ENCODE measurements at places on chromosomes 5 and 9.

GRCh38 chr9:92737216-92737606, 27.4 kb downstream of the BICD2 start:
- DNase-seq: no peak

- DNase-seq: no peak
These were observed 11.4 kb upstream of the BASP1 start for GRCh38 chr5:17206021-17206420.

- no peak for DNase-seq
These were observed 7.0 kb downstream of the PDCL start for GRCh38 chr9:122821278-122821943.

DNA sequence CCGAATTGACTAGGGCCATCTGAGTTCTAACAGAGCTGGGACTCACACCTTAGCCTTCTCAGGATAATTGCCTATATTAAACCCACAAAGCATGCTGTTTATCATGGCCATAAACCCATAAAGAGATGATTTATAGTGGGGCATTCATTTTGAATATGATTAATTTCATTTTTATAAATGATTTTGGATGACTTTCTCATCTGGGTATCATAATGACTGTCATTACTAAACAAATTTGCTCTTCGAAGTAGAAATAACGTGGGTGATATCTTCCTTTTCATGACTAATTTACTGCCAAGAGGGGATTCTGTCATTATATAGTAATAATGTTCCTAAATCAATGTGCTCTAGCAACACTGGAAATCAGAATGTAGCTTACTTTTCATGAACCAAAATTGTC, 498.2 kb downstream of the CDH12 start:
- DNase-seq: no peak

DNA sequence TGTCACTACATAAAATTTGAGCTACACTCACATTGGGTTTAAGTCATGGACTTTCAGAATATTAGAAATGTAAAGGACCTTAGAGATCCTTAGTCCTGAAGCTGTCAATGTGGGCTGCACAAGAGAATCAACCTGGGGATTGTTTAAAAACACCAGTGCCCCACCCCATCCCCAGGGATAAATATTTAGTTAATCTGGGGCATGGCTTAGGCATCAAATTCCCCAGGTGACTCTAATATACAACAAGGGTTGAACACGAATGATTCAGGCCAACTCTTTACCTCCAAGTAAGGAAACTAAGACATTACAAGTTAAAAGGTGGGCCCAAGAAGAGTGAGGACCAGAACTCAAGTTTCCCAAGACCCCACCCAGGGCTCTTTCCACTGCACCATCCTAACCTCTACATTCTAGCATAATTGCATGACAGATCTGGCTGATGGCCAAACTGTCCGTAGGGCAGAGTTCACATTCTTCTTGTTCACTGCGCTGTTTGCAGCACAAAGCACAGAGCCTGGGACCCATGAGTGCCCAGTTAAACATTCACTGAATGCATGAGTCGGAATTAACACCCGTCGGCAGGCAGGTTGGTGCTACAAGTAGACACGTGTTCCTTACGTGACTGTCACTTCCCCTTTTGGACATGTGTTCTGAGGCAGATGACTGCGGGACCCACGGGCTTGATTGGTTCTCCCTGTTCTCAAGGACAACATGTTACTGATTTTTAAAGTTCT, 25.2 kb downstream of the CYFIP2 start:
- no peak for DNase-seq

DNA sequence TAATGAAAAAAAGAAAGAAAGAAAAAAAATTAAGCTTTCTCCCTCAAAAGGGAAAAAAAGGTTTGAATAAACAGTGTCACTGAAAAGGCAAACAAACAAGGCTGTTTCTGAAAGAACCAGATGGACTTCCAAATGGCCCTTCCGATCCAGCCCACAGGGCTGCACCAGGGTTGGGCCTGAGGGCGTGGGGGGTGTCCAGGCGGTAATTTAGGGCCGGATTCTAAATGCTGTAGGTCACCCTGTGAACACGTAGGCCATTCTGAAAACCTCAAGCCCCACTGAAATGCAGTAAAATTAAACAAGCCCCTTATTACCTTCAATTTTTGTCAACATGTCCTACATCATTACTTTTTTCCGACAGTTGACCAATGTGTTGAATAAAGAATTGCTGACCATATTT, 132.1 kb downstream of the HSD17B3 start:
- no peak for DNase-seq

DNA sequence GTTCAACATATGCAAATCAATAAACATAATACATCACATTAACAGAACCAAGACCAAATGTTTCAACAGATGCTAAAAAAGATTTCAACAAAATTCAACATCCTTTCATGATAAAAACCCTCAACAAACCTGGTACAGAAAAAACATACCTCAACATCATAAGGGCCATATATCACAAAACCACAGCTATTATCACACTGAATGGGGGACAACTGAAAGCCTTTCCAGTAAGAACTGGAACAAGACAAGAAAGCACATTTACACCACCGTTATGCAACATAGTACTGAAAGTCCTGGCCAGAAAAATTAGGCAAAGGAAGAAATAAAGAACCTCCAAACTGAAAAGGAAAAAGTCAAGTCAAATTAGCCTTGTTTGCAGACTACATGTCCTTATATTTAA, 93.6 kb downstream of the DTWD2 start:
- DNase-seq: no peak

DNA sequence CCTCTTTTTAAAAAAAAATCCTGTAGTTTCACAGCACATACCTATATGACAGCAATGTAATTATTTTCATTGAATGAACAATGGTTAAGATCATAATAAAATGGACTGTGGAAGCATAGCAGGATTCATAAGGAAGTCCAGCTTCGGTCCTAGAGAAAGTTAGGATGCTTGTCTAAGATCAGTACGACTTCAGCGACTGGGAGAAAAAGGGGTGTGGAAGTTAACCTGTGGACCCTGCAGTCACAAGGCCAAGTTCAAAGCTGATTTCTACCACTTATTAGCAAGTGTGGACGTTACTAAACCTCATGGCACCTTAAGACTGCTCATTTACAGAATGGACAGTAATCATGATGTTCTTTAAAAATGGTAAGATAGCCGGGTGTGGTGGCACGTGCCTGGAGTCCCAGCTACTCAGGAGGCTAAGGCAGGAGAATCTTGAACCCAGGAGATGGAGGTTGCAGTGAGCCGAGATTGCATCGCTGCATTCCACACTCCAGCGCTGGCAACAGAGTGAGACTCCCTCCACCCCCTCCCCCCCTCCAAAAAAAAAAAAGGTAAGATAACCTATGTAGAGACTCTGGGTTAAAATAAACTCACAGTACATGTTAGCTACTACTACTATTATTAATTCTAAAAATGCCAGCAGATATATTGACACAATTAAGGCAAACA, 71.6 kb upstream of the PCA3 start:
- no peak for DNase-seq

GRCh38 chr9:136336156-136336870, 9.0 kb downstream of the GPSM1 start:
- DNase-seq: no peak

- DNase-seq: no peak
These were observed 228.9 kb upstream of the CD180 start for GRCh38 chr5:67425514-67425913.

DNA sequence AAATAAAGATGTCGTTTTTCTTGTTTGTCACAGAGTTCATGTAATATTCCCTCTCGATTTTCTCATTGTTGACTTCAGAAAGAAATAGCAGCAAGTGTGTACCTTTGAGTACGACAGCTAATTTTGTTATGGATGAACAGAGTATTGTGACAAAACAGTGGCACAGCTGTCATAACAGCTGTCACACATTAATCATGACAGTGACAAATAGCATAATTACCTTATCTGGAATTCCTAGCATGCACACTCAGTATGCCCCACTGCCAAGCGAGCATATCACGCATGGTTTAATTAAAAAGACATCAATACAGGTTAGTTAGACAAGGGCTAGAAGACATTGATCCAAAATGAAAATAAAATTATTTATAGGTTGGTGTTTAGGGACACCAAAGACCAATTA, 375.1 kb downstream of the SPATA31D1 start:
- no peak for DNase-seq

DNA sequence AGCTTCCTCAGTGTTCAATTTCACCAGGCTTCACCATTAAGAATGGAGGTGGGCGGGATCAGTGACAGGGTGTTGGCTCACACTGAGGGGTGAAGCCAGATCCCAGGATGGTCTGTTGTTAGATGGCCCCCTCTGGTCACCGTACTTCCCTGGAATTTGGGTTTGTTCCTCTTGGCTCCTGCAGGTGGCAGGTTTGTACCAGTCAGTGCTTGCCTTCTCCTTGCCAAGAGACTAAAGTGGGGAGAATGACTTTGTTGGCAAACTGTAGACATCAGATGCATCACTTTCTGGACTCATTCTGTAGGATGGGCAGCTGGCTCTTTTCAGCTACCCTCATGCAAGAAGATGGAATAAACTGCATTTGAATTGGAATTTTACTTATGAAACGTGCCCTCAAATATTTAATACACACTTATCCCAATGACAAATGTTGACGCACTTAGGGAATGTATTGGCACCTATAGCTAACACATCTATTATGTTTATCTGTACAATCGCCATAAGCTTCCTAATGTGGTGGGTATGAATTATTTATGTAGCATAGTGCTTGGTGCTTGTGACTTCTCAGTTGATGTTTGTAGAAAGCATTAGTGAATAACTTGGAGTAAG, 31.4 kb upstream of the ANKRD55 start:
- DNase-seq: no peak

Measured in thoracic aorta (tissue), 2 donors.